Psoas muscle (tissue), 8 donors: ENCODE measurements at places on chromosomes 12 and 14. TPM values are rescaled to one million over a fixed set of nuclear protein-coding genes. Genes with fewer than 3 reads are reported as not detected.

Gene RNU6-8
- not detected for total RNA-seq

Gene MYF6
- 377 TPM for total RNA-seq

Gene ADAM21
- total RNA-seq: 0.11 TPM

Gene IL26
- total RNA-seq: not detected

Gene MYL2
- total RNA-seq: 22,159 TPM

Gene EXD2
- 12.6 TPM for total RNA-seq
